ENCODE measurements at places on chromosomes 16 and 17.

DNA sequence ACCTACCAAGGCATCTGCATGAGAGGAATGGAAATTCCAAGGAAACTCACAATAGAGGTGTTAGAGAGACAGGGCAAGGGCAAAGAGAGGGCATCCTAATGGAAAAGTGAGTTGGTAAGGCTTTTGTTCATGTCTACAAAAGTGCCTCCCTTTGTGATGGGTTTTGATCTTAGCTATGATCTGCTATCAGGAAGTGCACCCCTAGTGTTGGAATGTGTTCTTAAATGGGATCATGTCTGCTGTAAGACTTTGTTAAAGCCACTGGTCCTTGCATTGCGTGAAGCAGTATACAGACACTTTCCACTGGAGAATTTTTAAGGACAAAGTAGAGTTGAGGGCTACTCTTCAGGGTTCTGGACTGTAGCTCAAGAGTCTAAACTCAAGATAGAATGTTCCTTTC lies 92.0 kb downstream of the MAP2K6 start:
- DNase-seq, result no peak

- DNase-seq, result no peak
Observed at GRCh38 chr17:80773243-80773991, 218.2 kb upstream of the CHMP6 start.

DNA sequence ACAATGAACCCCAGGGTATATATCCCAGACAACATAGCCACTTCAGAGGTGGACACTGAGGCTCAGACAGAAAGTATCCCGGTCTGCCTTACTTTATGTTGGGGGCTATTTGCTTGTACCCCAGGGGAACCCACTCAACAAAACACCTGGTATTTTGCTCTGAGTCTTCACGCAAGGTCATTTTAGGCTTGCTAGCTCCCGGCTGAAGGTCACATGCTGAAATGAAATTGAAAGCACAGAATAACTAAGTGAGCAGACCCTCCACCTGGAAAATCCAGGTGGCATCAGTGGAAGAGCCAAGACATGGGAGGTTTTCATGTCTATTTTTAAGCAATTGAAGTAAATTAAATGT lies 4.1 kb upstream of the KDM8 start:
- no peak for DNase-seq

DNA sequence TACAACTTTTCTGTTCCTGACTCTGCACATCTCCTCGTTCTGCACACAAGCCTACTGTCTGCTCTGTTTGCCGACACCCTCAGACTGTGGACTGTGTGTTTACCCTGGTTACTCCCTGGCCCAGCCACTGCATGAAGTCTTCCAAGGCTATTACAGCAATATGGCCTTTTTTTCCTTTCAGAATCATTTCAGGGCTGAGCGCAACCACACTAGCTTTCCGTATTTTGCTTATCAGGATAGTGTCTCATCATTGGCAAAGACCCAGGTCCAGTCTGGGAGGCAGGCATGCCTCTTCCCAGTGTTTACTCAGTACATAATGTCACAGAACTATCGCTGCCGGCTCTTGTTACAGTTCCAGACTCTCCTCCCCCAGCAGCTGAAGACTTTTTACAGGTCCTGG lies 10.1 kb downstream of the DNAH9 start:
- DNase-seq, result no peak

DNA sequence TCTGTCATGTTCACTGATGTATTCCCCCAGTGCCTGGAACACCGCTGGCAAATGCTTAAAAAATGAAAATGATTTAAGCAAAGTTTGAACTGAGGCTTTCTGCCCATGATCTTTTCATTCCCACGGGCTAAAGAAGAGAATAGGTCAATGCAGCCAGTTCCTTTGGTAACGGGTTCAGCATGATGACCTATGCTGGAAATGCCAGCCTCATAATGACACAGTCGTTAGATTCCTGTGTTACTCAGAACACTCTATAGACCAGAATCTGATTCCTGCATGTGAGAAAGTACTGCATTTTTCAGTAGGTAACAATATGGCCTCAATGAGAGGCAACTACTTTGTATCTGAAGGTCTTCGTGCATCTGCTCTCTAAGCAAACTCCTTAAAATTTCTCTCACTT lies 19.1 kb upstream of the LIMD2 start:
- no peak for DNase-seq

GRCh38 chr16:23209606-23210005 lies 27.1 kb downstream of the SCNN1G start:
- DNase-seq, result no peak

DNA sequence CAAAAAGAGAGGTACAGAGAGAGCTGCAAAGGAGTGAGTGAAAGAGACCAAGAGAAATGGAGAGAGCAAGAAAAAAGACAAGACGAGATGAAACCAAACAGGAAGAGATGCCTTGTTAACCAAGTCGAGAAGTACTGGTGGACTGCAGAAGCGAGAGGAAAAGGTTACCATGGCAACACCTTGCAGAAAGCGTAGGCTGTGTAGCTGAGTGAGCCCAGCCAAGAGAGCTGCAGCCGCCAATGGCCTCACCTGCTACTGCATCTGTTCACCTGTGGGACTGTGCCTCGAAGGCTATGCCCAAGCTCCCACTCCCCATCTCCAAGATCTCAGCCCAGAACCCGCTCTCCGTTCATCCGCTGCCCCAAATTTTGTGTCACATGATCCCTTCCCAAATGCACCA lies 161.3 kb downstream of the SLC39A11 start:
- DNase-seq, result peak; percentile 4

- DNase-seq, result no peak
Observed at GRCh38 chr17:58265902-58266875, 14.5 kb downstream of the MPO start.
